A549 treated with CpdA at 1 μM for 4 hours (cell line): ENCODE measurements at places on chromosomes 3 and 15. TPM values are rescaled to one million over a fixed set of nuclear protein-coding genes. Genes with fewer than 3 reads are reported as not detected.

TM6SF1 gene
- 0.05 to 0.10 TPM in 2 of 5 replicates, not detected in the others for total RNA-seq

SLC15A2 gene
- 0.12 to 0.41 TPM (median 0.35 TPM) in 5 replicates for total RNA-seq

ARGFX gene
- total RNA-seq = not detected in 5 replicates

FOXB1 gene
- total RNA-seq = not detected in 5 replicates

MED12L gene
- total RNA-seq = 0.43 to 0.80 TPM (median 0.61 TPM) in 5 replicates

BCL2A1 gene
- 16.8 to 25.4 TPM (median 19.7 TPM) in 5 replicates for total RNA-seq

FANCI gene
- total RNA-seq = 46.5 to 65.8 TPM (median 60.1 TPM) in 5 replicates

MYZAP gene
- total RNA-seq = 0.50 to 0.99 TPM (median 0.80 TPM) in 5 replicates

GCHFR gene
- 5.6 to 8.3 TPM (median 6.7 TPM) in 5 replicates for total RNA-seq

P2RY12 gene
- not detected in 5 replicates for total RNA-seq

SCN5A gene
- 0.70 to 1.4 TPM (median 0.76 TPM) in 5 replicates for total RNA-seq

IL20RB gene
- 0.94 to 1.3 TPM (median 1.0 TPM) in 5 replicates for total RNA-seq

CHCHD4 gene
- total RNA-seq = 37.1 to 41.0 TPM (median 39.4 TPM) in 5 replicates

RBMS3 gene
- 0.47 to 1.4 TPM (median 0.85 TPM) in 5 replicates for total RNA-seq

C15orf62 gene
- total RNA-seq = 0.07 to 0.17 TPM (median 0.13 TPM) in 4 of 5 replicates, not detected in the other

GOLGA8Q gene
- 0.10 to 0.38 TPM in 2 of 5 replicates, not detected in the others for total RNA-seq

ZNF774 gene
- total RNA-seq = 0.68 to 1.8 TPM (median 1.3 TPM) in 5 replicates
